Mucosa of gallbladder (tissue), 1 donor: ENCODE measurements at places on chromosomes 2 and 18.

DNA sequence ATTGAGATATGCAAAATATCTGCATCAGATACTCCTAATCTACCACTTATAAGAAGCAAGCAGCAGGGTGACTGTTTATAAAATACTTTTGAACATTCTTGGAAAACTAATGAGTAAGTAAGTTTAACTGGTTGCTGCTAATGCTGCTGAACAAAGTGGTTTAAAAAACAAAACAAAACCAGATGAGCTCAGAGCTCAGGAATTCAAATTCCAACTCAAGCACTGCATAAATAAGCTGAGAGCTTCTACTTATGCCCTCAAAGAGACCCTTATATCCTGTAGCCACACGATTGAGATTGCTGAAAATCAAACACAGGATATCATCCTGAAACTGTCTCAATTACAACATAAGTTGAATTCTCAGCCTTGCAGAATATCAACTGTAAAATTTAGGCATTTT is 62.3 kb upstream of the NYAP2 start:
- DNase-seq: no peak

DNA sequence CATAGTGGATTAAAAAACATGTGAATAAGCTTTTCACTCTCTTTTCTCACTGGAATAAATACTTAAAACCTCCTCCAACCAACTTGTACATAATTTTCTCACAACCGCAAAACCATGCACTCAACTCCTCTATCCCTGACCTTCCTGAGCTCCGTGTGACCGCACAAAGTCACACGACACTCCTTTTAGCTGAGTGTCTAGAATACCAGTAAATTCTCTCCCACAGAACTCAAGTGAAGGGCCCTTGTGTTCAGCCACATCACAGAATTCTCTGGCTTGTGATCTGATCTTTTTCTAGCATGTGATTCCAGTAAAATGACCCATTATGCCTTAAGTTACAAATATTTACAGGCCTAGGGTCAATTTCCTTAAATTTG is 91.2 kb upstream of the ARL4C start:
- no peak for DNase-seq

DNA sequence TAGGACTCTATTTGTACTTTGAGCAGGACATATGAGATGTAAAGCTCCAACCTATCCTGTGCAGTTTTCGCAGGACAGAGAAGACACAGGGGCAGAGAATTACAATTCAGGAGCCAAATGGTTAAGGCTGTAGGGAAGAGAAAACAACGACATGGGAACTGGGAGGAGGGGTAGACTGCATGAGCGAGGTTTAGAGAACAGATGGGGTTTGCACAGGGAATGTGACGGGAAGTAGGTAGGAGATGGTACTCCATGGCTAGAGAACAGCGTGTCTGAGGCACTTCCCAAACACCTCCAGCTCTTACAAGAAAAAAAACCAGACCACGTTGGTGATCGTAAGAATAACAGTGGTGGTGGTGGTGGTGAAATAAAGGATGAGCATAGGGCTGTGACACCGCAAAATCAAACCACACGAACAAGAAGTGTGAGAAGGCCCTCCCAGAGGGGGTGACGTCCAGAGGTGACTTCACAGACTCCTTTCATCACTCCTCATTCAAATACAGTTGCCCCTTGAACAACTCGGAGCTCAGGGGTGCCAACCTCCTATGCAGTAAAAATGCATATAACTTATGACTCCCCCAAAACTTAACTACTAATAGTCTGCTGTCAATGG is 92.7 kb downstream of the FARSB start:
- DNase-seq: no peak

- DNase-seq: no peak
These were observed 13.7 kb downstream of the SALL3 start for GRCh38 chr18:78993014-78993926.

DNA sequence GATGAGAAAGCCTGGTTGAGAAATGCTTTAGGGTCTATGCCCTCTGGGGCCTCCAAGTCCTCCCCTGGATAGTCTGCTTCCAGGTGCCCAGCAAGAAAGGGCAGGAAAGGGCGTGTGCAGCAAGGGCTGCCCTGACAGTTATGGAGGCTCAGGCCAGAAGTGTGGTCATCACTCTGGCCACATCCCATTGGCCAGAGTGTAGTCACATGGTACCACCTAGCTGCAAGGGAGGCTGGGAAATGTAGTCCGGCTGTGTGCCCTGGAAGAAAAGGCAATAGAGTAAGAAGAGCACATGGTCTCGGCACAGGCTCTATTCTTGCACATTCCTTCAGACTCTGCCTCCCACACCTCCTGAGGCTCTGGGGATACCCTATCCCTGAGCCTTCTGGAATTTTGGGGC is 35.7 kb downstream of the ODC1 start:
- DNase-seq: no peak

DNA sequence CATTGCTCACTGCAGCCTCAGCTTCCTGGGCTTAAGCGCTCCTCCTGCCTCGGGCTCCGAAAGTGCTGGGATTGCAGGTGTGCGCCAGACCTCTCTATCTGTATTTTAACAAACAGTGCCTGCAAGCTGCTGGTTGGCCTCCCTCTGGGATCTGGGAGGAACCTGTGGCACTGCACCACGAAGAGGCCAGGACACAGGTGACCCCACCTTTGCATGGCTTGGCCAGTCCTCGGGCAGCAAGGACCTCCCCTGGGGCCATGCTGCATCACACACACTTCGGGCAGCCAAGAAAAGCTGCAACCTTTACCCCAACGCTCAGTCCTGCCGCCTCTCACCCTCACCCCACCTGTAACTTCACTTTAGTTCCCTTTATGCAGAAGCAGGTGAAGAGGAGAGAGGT is 70.0 kb downstream of the PXDN start:
- no peak for DNase-seq

GRCh38 chr2:227386630-227387029 is 1.1 kb downstream of the SCYGR1 start:
- no peak for DNase-seq

DNA sequence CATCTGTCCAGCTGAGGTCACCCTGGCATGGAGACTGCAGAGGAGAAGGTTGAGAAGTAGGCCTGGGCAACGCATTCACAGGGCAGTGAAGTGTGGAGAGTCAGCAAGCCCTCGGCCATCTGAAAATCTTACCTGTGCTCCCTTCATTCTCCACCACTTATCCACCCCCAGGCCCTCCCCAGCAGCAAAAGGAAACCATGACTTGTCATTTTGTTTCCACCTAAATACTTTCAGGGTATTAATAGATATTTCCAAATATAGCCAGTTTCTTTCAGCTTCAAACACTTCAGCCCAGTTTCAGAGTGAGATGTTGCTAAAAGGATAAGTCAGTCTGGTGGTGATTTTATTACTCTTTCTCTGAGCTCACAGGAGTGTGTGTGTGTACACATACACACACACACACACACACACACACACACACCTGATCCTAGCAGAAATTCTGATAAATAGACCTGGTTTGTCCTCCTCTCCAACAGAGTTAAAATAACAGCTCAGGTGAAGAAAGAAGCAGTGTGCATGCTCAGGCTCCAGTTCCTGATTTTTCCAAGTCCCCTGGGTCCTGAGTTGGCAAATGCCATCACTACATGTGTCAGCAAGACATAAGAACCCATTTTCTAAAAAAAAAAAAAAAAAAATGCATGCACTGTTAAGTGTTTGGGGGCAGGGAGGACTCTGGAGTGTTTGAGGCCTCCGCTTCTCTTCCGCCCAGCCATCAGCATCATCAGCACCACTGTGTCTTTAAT is 82.8 kb downstream of the LOXHD1 start:
- no peak for DNase-seq

DNA sequence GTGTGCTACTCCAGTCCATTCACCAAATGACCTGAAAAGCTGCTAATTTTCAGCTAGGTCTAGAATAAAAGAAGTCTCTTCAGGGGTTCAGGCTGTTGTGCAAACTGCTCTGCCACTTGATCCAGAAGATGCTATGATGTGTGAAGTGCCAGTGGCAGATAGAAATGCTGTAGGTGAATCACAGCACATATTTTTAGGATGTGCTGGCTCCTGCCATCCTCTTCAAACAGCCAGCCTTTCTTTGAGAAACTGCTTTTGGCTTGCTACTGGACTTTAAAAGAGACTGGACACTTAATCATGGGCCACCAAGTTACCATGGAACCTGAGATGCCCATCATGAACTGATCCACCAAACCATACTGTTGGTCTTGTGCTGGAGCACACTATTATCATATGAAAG is 322.1 kb downstream of the EN1 start:
- no peak for DNase-seq

- no peak for DNase-seq
These were observed 181.1 kb upstream of the PGAP1 start for GRCh38 chr2:197107291-197108269.

DNA sequence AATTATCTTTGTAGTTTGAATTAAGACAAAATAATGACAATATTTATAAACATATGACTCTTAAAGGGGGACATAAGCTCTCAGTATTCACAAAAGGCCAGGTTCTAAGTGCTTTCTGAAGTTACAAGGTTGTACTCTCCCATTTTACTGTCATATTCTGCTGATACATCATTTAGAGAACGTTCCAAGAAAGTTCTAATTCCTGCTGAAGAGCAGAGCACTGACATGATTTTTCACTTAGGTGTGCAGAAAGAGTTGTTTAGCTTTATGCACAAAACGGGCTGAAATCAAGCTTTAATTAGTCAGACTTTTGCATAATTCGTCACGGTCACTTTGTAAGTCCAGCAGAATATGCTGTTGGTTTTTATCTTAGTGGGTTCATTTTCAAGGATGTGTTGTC is 37.3 kb downstream of the ADAM23 start:
- no peak for DNase-seq

DNA sequence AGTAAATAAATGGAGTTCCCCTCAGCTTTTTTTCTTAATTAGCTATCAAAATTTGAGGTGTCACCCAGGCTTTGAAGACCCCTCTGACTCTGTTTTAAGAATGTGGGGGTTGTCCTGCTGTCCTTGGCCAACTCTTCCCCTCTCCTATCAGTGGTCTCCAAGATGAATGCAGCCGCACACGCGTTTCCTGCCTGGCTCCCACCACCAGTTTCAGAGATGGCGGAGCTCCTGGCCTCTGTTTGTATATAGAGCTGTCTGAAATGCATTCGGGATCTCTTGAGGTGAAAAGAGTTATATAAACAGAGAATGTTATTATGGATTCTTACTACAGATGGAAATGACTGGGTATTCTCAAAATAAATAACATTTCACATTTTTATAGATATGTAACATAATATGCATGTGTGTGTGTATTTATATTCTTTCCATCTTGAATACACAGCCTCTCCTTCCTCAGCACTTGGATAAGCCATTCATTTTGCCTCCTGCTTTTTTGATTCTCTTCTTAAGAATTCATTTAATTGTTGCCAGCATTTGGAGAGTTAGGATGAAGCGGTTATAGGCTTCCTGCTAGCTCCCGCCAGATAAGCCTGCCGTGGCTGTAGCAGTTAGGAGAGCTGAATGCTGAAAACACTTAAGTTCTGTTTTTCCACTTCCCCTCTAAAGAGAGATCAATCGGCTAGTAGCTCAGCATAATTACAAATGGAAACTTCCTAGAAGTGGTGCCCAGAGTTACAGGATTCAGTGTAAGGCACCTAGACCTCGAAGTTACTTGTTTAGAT is 659.3 kb upstream of the FANCL start:
- DNase-seq: no peak

GRCh38 chr2:24577481-24577880 is 86.4 kb downstream of the NCOA1 start:
- DNase-seq: no peak
